ENCODE measurements at places on chromosomes 7 and 10. TPM values are rescaled to one million over a fixed set of nuclear protein-coding genes. Genes with fewer than 3 reads are reported as not detected.

GRCh38 chr7:2063563-2064260 lies 169.0 kb downstream of the MAD1L1 start:
- no peaks in the 10 kb centered on the region for H3K27me3 ChIP-seq
- peaks cover 8% of the 10 kb centered on the region for H3K36me3 ChIP-seq

GRCh38 chr7:123769371-123769770 lies 20.6 kb upstream of the WASL start:
- H3K4me3 ChIP-seq = no peak overlapping the region
- H3K36me3 ChIP-seq = no peaks in the 10 kb centered on the region
- no peak overlapping the region for H3K27ac ChIP-seq
- H3K4me1 ChIP-seq = no peaks in the 10 kb centered on the region

DNA sequence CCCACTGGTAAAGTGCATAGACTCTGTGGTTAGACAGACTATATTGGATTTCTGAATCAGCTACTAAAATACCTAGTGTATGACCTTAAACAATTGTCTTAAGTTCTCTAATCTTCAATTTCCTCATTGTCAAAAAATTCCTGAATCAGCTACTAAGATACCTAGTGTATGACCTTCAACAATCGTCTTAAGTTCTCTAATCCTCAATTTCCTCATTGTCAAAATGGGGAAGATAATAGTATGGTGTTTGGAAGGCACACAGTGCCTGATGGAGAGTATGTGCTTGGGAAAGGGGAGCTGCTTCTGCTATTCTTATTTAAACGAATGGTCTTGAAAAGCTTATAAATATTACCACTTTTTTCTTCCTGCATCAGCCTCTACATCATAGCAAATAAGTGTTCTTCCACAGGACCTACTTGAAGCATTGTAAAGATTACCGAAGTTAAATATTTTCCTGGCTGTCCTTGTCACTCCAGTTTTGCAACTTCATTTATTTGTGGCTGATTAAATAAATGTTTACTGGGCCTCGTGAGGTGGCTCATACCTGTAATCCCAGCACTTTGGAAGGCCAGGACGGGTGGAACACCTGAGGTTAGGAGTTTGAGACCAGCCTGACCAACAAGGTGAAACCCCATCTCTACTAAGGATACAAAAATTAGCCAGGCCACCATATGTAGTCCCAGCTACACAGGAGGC lies 64.4 kb upstream of the ITGA8 start:
- H3K4me3 ChIP-seq = no peak overlapping the region
- H3K36me3 ChIP-seq = peaks cover 2% of the 10 kb centered on the region
- H3K27ac ChIP-seq = no peak overlapping the region
- DNase-seq = no peak
- H3K27me3 ChIP-seq = no peaks in the 10 kb centered on the region

- no peak overlapping the region for H3K4me3 ChIP-seq
- no peaks in the 10 kb centered on the region for H3K36me3 ChIP-seq
- H3K27ac ChIP-seq = no peak overlapping the region
- H3K4me1 ChIP-seq = peaks cover 21% of the 10 kb centered on the region
- DNase-seq = no peak
Observed at GRCh38 chr10:12583891-12584595, 234.7 kb downstream of the CAMK1D start.

GRCh38 chr7:132152131-132152889 lies 424.0 kb downstream of the PLXNA4 start:
- no peaks in the 10 kb centered on the region for H3K4me1 ChIP-seq
- no peak overlapping the region for H3K27ac ChIP-seq
- DNase-seq = no peak
- no peak overlapping the region for H3K4me3 ChIP-seq
- H3K27me3 ChIP-seq = peaks cover 14% of the 10 kb centered on the region
- no peaks in the 10 kb centered on the region for H3K36me3 ChIP-seq

DNA sequence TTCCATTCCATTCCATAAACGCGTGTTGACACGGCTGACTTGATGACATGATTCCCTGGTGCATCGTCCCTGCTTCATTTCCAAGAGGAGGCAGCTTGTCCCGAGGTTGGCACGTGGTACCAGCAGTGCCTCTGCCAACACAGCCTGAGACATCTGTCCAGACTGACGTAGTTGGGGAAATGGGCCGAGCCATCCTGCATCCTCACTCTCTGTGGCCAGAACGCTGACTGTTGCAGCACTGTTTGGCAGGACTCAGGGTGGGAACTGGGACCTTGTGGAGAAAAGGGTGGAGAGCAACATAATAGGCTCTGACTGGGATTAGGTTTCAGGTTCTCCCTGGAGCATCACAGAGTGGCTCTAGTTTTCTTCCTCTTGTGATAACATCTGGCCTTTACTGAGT lies 118.6 kb upstream of the BTBD16 start:
- H3K36me3 ChIP-seq = no peaks in the 10 kb centered on the region
- peaks cover 29% of the 10 kb centered on the region for H3K27me3 ChIP-seq
- DNase-seq = no peak
- H3K4me3 ChIP-seq = no peak overlapping the region
- H3K27ac ChIP-seq = no peak overlapping the region
- H3K4me1 ChIP-seq = no peaks in the 10 kb centered on the region

- no peak overlapping the region for H3K4me3 ChIP-seq
- H3K36me3 ChIP-seq = no peaks in the 10 kb centered on the region
- H3K27ac ChIP-seq = no peak overlapping the region
- no peak for DNase-seq
Observed at GRCh38 chr10:32386623-32387260, 39.8 kb upstream of the EPC1 start.

CCDC172 gene
- total RNA-seq = not detected

INTS15 gene
- total RNA-seq = 64.7 TPM

NPC1L1 gene
- total RNA-seq = 0.50 TPM

Measured in T-cell (primary cell).